ENCODE measurements at places on chromosomes 11 and 22.

DNA sequence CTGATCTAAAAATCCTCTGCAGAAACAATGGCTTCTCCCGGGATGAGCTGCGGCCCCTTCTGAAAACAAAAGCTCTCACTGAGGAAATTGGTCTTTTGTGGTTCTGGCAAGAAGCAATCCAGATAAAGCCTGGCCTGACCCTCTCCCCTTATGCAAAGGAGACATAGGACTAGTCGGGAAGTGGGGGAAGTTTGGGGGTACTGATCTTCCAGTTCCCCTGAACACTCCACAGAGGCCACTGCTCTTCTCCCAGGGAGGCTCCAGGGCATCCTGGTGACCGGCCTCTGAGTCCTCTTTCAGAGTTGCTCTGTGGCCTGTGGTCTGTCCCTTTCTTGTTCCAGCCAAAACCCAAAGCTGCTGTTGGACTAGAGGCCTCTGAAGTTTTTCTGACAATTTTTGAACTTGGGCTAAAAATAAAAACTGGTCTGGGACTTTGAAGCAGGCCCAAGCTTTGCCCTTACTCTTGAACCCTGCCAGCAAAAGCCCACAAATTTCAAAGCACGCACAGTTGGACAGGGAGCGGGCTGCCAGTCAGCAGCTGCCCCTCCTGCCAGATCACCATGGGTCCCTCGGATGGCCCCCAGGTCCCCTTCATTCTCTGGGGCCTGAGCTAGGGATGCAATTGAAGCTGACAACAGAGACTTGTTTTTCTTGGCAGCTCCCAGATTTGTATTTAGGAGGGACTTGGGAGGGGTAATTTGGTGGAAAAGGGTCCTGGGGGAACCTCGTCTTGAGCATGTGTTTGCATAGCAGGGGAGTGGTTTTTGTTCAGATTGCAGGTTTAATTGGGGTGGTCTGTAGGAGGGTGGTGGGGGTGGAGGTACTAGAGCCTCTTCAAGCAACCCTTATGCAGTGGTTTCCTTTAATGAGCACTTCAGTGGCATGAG is 381.6 kb upstream of the CADM1 start:
- DNase-seq = no peak

DNA sequence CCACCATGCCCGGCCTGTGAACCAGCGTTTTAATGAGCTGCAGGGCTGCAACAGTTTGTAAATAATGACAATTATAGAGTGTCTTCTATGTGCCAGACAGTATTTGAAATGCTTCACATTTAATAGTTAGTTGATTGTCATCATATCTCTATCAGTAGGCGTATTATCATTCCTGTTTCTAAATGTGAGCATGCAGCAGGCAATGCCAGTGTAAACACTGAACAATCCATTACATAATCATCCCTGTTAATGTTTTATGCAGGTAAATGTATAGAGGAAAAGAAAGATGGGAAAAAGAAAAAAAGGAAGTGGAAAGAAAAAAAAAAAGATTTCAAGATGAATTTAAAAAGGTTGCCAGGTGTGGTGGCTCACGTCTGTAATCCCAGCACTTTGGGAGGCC is 52.3 kb downstream of the ZBTB44 start:
- DNase-seq = no peak

DNA sequence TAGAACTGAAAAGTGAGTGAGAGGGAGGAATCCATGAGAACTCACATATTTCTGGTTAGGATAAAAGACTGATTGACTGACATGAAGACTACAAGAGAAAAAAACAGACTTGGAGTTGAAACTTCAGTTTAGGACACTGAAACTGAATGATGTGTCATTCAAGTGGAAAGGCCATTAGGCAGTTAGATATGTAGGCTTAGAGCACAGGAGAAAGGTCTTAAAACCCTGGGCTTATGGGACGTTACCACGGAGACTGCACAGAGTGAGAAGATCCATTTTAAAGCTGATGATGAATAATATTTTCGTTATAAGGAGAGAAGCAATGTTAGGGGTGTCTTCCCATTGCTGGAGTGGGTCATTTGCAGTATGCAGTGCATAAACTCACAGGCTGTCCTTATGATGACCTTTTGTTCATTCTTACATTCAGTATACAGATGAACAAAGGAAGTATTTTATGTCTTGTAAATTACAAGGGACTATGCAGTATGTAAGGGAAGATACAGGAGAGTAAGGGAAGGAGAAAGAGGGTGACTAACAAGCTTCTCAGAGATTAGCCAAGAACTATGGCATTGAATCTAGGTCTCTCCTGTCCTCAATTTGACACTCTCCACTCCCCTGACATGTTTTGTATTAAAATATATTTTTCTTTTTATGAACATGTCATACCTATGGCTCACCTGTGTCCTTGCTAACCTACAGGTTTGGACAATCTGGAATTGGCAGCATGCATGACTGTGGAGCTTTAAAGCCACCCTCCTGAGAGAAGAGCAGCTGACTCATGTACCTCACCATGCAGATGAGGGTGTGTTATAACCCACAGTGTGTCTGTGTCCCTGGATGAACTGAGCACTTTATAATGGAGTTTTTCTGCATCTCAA is 63.7 kb downstream of the MAML2 start:
- DNase-seq = no peak

DNA sequence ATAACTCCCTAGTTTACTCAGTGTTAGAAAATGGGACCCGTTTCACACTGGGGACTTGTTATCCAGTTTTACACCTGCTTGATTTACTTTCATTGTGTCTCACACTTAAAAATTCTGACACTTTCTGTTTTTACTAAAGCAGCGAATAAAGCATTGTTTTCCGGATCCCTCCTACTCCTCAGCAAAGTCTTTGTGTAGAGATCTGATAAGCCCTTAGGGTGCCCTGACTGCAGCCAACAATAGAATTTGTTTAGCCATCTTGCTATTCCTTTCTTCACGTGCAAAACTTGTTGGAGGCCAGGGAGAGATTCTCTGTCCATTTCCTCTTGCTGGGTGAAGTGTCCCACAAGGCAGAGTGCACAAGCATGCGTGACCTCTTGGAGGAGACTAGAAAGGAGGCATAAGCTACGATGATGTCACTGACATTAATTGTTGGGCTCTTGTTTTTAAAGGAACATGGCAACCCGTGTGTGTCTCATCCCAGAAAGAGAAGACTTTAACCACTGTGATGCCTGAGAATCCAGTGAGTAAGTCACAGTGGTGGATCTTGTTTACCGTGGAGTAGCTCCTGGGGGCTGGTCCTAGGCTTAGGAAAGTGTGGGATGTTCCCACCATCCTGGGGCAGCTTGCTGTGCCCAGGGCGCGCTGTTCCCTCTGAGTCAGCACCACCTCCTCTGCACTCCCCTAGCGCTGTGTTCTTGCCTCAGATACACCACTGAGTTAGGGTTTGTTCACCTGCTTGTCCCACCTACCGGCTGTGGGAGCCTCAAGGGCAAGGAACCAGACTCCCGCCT is 27.7 kb downstream of the MICAL2 start:
- DNase-seq = no peak

- DNase-seq = no peak
Measured at GRCh38 chr22:44677871-44678555, 24.0 kb upstream of the PRR5 start.

DNA sequence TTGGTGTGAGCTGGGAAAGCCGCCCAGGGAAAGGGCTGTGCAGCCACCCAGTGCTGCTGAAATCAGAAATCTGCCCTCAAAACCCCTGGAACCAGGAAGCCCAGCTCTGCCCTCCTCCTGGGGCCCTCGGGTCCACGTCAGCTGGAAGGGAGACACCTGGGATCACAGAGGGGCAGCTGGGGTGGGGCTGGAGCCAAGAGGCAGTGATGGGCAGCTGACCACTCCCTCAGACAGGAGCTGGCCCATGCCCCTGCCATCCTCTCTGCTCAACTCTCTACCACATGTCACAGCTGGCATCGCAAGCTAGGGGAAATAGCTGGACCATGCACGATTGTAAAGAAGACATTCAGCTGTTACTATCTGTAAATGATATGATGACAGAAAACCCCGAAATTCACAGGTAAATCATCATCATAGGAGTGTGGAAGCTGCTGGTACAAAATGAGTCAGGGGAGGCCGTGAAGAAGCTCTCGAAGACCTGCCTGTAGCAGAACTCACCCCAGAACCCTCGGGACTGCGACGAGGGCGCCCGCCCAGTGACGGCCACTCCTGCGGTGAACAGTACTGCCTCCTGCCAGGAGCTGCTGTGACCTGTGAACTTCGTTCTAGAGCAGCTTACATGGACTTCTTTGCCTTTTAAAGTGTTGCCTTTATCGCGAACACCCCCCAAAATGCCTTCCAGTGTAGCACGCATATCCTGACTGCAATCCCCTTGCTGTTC is 55.9 kb downstream of the CERK start:
- DNase-seq = no peak

DNA sequence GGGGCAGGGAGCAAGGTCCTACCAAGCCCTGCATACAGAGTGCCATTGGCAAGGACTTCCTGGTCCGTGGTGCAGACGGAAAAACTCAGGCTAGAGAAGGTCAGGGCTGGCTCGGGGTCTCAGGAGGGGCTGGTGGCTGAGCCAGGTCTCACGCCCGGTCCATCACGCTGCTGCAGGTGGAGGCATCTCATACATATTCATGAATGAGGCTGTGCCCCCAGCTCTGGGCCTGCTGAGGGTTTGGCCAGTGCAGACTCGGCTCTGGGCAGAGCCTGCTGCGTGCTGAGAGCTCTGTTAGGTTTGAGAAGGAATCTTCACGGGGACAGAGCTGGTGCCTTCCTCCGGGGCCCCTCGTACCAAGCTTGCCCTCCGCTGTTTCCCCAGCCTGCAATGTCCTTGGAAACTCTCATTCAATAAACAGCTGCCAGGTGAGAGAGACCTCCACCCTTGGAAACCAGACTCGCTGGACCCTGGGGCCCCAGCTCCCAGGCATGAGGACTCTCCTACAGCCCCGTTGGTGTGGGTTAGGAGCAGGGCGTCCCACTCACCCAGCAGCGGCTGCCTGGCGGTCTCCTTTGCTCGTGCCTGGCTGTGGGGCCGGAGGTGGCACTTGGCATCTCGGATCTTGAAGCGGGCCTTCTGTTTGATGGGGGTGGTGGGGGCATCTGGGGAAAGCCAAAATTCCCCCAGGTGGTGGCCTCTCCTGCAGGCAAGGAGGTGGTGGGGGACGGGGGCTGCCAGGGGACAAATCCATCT is 33.9 kb upstream of the TTLL12 start:
- no peak for DNase-seq

- DNase-seq = no peak
Measured at GRCh38 chr22:26068571-26068970, 100.7 kb upstream of the SEZ6L start.

DNA sequence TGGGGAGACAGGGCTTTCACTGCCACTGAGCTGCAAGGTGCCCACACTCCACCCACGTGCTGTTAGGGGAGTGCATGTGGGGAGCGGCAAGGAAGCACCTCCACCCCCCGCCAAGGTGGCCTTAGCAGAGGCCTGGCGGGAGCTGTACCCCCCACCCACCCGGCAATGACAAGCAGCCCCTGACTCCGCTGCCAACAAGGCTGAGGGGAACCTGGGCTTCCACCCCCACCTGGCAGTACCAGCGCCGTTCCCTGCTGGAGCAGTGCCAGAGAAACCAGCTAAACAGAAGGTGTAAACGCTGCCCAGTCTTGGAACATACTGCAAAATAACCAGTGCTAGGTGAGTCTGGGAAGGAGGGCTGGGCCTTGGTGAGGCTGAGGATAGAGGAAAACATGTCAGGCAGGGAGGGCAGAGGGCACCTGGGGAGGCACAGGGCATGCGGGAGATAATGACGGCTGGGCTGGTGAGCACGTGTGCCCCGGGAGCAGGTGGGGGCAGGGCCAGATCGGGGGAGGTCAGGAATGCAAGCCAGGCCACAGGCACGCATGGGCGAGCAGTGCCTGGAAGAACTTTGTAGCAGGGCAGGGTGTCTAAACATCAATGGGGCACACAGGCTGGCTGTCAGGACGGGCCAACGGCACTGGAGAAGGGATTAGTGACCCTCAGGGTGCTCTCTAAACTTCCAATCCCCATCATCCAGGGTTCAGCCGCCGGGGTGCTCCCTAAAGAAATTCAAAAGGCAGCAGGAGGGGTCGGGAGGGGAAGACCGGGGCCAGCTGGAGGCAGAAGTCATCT is 6.6 kb downstream of the CERK start:
- DNase-seq = no peak

- no peak for DNase-seq
Measured at GRCh38 chr11:109733245-109733644, 311.3 kb downstream of the C11orf87 start.

DNA sequence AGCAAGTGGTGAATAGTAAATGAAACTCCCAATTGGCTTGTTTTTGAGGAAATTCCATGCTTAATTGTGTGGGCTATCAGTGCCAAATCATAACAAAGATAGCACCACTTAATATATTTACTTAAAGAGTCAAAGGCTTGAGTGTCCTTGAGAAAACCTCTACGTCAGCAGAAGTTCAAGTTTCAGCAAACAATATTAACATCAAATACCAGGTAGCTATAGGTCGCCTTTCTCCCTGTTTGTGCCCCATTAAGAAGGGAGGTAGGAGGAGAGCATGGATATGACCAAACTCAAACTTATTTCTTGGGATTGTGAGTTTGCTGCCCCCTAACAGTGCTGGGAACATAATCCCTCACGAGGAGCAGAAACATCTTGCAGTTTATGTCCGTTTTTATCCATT is 105.6 kb upstream of the SYN3 start:
- no peak for DNase-seq

DNA sequence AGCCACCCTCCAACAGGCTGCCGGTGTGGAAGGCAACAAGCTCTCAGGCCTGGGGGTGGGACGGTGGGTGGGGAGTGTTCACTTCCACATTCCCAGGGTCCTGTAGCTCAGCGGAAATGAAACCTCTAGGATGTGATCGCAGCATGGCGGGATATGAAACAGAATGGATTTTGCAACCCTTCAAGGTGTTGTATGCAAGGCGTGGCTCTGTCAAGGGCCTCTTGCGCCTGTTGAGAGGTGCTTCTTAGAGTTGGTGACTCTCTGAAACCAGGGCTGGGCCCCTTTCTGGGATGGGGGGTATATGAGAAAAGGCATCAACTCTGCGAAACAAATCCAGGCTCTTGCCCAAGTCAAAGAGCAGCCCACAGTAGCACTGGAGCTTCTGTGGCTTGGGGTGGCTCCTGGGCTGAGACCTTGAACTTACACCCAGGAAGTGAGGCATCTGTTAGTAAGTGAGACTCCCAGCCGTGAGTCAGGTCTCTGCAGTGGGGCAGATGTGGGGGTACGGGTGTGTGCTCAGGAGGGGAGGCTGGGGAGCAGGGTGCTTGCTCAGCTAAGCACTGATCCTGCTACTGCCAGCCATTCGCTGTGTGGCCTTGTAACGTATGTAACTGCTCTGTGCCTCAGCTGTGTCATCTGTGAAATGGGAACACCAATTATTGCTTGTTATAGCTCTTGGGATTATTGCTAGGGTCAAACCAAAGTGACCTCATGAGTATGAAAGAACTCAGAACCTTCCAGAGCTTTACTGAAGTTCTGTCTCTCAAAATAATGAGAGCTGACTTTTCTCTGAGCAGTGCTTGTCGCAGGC is 28.3 kb downstream of the NECTIN1 start:
- DNase-seq = no peak

Data from A549 (cell line).